H7 (cell line): ENCODE measurements at places on chromosomes 5 and 9.

- DNase-seq: no peak
These were observed 128.0 kb upstream of the STC2 start for GRCh38 chr5:173456181-173456580.

- no peak for DNase-seq
These were observed 17.2 kb downstream of the NDST1 start for GRCh38 chr5:150525163-150525562.

GRCh38 chr9:128049843-128050242 is 17.3 kb downstream of the NAIF1 start:
- no peak for DNase-seq

- DNase-seq: no peak
These were observed 48.6 kb upstream of the ZSWIM6 start for GRCh38 chr5:61283471-61283870.

- DNase-seq: no peak
These were observed 298.2 kb upstream of the ZNF608 start for GRCh38 chr5:125044491-125045282.

GRCh38 chr9:137504432-137504777 is 45.3 kb upstream of the NSMF start:
- DNase-seq: peak; percentile 20

GRCh38 chr9:95349091-95350038 is 31.9 kb upstream of the FANCC start:
- DNase-seq: peak; percentile 82

GRCh38 chr5:169757016-169757415 is 119.9 kb downstream of the DOCK2 start:
- DNase-seq: no peak

DNA sequence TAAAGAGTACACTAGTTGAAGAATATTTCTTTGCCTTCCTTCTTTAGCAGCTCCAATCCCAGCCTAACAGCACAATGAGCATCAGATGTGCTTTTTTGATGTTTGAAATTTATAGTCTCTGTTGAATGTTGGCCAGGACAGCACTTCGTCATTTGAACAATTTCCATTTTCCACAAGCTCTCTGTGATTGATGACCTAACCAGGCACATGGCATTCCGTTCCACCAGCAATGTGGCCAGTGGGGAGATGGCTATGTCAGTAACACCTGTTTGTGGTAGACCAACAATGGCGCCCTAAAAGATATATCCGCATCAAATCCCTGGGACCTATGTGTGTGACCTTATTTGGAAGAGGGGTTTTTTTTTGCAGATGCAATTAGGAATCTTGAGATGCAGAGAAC is 66.8 kb downstream of the PALM2AKAP2 start:
- DNase-seq: no peak

GRCh38 chr5:138385660-138386059 is 33.2 kb downstream of the KDM3B start:
- DNase-seq: no peak

GRCh38 chr5:24226479-24226878 is 418.3 kb downstream of the CDH10 start:
- DNase-seq: no peak
